Dermis microvascular lymphatic vessel endothelial cell (primary cell): ENCODE measurements at places on chromosomes 16 and 17. TPM values are rescaled to one million over a fixed set of nuclear protein-coding genes. Genes with fewer than 3 reads are reported as not detected.

The PRSS21 gene
- 0.89 and 1.8 TPM in 2 replicates for total RNA-seq

The PGAP6 gene
- total RNA-seq, result 66.6 and 120 TPM in 2 replicates

The PMP22 gene
- 30.8 and 40.2 TPM in 2 replicates for total RNA-seq

The USB1 gene
- total RNA-seq, result 20.4 and 33.8 TPM in 2 replicates

The ZFHX3 gene
- total RNA-seq, result 4.4 and 8.5 TPM in 2 replicates
